ENCODE measurements at places on chromosomes 11 and 22. TPM values are rescaled to one million over a fixed set of nuclear protein-coding genes. Genes with fewer than 3 reads are reported as not detected.

DNA sequence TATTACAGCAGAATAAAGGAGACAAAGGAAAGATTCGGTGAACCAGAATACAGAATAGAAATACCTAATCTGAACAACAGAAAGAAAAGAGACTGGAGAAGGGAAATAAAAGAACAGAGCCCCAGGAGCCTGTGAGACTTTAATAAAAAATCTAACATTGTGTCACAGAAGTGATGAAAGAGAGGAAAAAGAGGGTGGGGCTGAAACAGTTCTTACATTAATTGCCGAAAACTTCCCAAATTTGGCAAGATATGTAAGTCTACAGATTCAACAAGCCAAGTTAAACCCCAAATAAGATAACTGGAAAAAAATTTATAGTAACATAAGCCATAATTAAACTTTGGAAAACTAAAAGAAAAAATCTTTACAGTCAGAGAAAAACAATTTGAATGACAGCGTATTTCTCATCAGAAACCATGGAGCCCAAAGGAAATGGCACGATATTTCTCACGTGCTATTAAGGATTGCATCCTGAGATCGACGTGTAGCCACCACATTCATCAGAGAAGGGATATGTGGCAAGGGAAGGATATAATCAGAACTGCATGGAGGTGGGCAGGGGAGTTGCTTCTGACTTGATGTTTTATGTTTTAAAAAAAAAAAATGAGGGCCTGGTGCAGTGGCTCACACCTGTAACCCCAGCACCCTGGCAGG, 73.9 kb downstream of the SGSM3 start:
- H3K4me3 ChIP-seq, result no peak overlapping the region
- peaks cover 14% of the 10 kb centered on the region for H3K36me3 ChIP-seq
- H3K4me1 ChIP-seq, result peaks cover 30% of the 10 kb centered on the region
- no peaks in the 10 kb centered on the region for H3K27me3 ChIP-seq
- no peak overlapping the region for H3K27ac ChIP-seq

Gene TNNT3
- 26.2 TPM for total RNA-seq

Gene SLC3A2
- 235 TPM for total RNA-seq

DNA sequence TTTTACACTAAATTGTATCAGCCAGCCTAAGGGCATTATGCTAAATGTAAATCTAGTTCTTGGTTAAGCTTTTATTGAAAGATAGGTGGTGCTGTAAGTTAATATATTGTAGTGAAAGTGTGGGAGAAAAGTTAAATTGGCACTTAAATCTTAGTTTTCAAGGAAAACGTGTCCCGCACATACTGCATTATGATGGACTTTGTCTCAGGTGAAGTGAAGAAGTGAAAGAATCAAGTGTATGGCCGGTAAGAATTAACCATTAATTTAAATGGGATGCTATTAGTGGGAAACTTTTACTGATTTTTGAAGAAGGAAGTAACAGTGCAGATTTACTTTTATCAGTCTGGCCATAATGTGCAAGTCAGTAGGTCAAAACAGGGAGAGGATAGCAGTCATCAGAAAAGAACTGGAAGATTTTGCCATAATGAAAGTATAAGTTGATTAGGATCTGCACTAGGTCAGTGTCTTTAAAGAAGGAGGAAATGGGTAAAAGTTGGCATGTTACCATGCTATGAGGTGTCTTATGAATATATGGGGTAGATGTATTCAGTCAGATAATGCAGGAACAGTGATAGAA, 81.6 kb downstream of the PDHX start:
- H3K36me3 ChIP-seq, result peaks cover 5% of the 10 kb centered on the region
- H3K4me1 ChIP-seq, result no peaks in the 10 kb centered on the region
- H3K27me3 ChIP-seq, result no peaks in the 10 kb centered on the region
- peak overlapping the region; percentile 15 for H3K27ac ChIP-seq
- DNase-seq, result no peak

- H3K27ac ChIP-seq, result no peak overlapping the region
- no peak overlapping the region for H3K4me3 ChIP-seq
Measured at GRCh38 chr22:48490500-48491411, 1336.9 kb downstream of the BRD1 start.

DNA sequence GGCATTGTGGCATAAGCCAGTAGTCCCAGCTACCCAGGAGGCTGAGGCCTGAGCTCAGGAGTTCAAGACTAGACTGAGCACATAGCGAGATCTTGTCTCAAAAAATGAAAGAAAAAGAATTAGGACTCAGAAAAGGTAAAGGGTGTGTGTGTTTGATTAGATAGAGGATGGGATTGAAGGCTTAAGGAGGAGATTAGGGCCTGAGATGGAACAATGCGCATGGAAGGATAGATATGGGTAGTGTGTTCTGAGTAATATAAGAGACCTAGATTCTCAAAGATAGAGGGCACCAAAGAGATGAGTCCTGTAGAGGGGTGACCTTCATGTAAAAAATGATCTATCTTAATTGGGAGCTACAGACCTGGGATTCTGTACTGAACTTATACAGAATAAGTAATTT, 17.3 kb upstream of the RAB30 start:
- H3K27ac ChIP-seq, result no peak overlapping the region
- no peaks in the 10 kb centered on the region for H3K36me3 ChIP-seq
- H3K4me1 ChIP-seq, result no peaks in the 10 kb centered on the region
- no peak overlapping the region for H3K4me3 ChIP-seq

Gene P4HA3
- total RNA-seq, result not detected

DNA sequence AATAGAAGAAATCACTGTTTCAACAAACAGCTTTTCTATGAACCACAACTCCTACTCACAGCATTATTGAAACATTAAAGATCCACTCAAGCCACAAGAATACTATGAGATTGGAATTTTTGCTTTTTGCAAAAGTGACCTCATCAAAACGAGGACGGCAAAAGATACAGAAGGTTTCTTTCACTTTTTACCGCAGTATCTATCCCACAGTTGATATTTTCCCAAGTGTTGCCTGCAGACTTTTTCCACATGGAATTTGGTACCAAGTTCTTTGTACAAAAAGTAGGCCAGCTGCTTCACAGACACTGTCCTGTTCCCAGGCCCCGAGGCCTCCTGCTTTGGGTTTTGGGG, 204.0 kb downstream of the TBC1D22A start:
- peaks cover 7% of the 10 kb centered on the region for H3K4me1 ChIP-seq
- H3K4me3 ChIP-seq, result no peak overlapping the region
- no peaks in the 10 kb centered on the region for H3K36me3 ChIP-seq

DNA sequence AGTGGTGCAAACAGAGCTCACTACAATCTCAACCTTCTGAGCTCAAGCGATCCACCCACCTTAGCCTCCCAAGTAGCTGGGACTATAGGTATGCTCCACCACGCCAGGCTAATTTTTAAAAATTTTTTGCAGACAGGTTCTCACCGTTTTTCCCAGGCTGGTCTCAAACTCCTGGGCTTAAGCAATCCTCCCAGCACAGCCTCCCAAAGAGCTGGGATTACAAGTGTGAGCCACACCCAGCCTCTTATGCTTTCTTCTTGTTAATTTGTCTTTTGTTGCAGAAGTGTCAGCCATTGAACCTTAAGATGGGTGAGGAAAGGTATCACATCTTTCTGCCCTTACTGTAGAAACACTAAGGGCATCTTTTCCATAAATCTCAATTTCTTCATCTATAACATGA, 34.9 kb downstream of the DENND5A start:
- H3K4me1 ChIP-seq, result peaks cover 25% of the 10 kb centered on the region
- DNase-seq, result no peak
- H3K4me3 ChIP-seq, result no peak overlapping the region
- no peaks in the 10 kb centered on the region for H3K27me3 ChIP-seq

DNA sequence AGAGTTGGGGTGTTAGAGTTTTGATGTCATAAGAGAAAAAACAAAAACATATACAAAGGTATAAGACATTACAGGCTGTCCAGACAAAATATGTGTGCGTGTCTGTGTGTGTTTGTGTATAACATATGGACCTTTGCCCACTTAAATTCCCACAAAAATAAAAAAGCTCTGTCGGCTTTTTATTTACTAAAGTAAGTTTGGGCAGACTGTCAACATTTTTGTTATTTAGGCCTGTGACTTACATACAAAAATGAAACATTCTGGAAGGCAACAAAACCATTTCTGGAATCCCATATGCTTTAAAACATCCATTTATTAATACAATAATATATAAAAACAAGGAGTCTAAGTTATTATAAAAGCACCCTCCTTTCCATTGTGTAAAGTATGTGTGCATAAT, 960.1 kb upstream of the FAT3 start:
- H3K4me1 ChIP-seq, result no peaks in the 10 kb centered on the region
- H3K27me3 ChIP-seq, result no peaks in the 10 kb centered on the region
- DNase-seq, result no peak
- no peak overlapping the region for H3K27ac ChIP-seq

DNA sequence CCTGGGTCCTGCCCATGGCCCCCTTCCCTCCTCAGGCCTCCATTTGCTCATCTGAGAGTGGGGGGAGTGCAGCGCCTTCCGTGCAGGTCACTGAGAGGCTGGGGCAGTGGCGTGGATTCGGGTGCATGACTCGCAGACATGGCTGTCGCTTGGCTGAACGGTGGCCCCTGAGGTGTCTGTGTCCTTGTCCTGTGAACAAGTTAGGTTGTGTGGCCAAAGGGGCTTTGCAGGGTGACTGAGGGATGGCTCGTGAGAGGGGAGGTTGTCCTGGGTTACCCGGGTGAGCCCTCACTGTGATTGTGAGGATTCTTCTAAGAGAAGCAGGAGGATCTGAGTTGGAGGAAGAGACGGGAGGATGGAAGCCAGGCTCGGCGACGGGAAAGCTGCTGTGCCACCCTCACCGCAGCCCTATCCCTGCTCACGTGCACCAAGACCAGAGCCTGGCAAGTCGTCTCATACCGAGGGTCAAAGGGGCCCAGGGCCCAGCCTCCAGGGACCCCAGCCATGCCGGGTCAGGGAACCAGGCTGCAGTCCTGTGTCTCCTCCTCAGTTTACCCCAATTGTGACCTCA, 79.1 kb downstream of the KCNQ1 start:
- no peak overlapping the region for H3K4me3 ChIP-seq
- peaks cover 34% of the 10 kb centered on the region for H3K4me1 ChIP-seq
- no peaks in the 10 kb centered on the region for H3K36me3 ChIP-seq

DNA sequence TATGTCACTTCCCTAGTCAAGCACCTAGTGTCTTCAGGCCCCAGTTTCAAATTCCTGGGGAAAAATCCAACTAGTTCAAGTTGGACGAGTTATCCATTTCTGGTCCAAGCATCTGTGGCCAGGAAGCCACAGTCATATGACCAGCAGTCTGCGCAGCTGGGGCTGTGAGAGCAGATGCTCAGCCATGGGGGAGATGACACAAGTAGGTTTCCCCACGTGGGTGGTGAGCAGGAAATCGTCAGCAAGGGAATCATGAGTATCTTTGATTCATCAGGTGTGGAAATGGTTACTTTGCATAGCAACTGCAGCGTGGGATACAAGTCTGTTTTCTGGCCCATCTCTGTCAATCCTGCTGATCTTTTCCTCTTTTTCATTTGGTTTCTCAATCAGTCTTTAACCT, 185.3 kb downstream of the C11orf91 start:
- peaks cover 2% of the 10 kb centered on the region for H3K27me3 ChIP-seq
- H3K27ac ChIP-seq, result no peak overlapping the region
- DNase-seq, result no peak

Gene ZBED5
- total RNA-seq, result 61.3 TPM

Gene CYP2R1
- total RNA-seq, result 16.2 TPM

GRCh38 chr11:15801616-15802015, 554.7 kb downstream of the SOX6 start:
- no peaks in the 10 kb centered on the region for H3K36me3 ChIP-seq
- H3K4me3 ChIP-seq, result no peak overlapping the region
- H3K27me3 ChIP-seq, result no peaks in the 10 kb centered on the region
- no peak for DNase-seq

- no peaks in the 10 kb centered on the region for H3K27me3 ChIP-seq
- H3K4me1 ChIP-seq, result no peaks in the 10 kb centered on the region
- H3K36me3 ChIP-seq, result no peaks in the 10 kb centered on the region
- no peak overlapping the region for H3K27ac ChIP-seq
Measured at GRCh38 chr11:13118650-13119049, 109.5 kb downstream of the RASSF10 start.

DNA sequence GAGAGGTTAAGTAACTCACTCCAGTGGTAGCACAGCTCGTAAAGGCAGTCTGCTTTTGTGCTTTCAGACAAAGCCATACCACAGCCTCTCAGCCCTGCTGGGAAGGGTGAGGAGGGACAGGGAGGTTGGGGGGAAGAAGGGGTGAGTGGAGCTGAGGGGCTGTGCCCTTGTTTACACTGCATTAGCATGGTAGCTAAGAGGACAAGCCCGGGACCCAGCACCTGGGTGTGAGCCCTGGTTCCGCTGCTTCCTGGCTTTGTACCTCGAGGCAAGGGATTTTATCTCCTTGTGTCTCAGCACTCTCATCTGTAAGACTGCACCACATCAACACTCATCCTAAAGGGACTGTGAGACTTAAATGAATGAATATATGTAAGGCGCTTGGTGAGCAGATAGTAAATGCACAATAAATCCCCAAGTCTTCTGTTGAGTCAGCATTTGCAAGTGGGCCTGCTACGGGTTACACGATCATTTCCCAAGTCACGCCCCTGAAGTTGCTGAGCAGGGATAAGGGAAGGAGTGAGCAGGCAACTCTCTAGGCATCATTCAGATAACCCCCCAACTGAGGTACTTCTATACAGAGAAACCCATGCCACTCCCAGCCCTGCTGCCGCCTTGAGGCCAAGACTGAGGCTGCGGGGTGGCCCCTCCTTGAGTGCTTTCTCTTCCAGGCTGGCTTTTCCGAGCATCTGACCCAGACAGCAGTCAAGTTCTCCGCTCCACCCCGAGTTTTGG, 7.5 kb downstream of the RASD2 start:
- no peak overlapping the region for H3K4me3 ChIP-seq
- H3K4me1 ChIP-seq, result peaks cover 9% of the 10 kb centered on the region
- no peak for DNase-seq
- H3K36me3 ChIP-seq, result no peaks in the 10 kb centered on the region
- H3K27me3 ChIP-seq, result no peaks in the 10 kb centered on the region

DNA sequence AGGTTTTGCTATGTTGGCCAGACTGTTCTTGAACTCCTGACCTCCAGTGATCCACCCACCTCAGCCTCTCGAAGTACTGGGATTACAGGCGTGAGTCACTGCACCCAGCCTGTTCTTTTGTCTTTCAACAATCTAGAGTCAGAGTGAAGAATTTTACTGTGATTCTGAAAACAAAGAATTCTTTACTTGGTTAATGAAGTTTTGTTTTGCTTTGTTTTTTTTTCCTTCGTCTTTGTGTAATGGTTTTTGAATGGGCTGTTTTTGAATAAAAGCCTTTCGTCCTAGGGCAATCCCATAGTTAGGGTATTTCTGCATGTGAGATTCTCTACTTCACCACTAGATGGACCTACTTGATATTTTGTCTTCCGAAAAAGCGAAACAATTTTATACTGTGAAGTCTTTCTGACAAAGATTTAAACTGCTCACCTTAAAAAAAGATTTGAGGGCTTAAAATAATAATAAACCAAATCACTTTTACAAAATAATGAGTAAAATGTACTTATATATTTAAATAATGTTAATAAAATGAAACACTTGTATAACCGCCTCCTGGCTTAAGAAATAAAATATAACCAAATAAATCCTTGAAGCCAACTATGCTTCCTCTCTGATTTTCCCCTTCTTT, 43.4 kb upstream of the SC5D start:
- H3K36me3 ChIP-seq, result no peaks in the 10 kb centered on the region
- peak; percentile 64 for DNase-seq
- no peaks in the 10 kb centered on the region for H3K27me3 ChIP-seq
- no peak overlapping the region for H3K27ac ChIP-seq
- H3K4me3 ChIP-seq, result no peak overlapping the region
- no peaks in the 10 kb centered on the region for H3K4me1 ChIP-seq
